DMS79 (cell line): ENCODE measurements at places on chromosomes 5 and 9.
A peak's percentile ranks its signal among the peaks of the same experiment; 100 is the strongest.

DNA sequence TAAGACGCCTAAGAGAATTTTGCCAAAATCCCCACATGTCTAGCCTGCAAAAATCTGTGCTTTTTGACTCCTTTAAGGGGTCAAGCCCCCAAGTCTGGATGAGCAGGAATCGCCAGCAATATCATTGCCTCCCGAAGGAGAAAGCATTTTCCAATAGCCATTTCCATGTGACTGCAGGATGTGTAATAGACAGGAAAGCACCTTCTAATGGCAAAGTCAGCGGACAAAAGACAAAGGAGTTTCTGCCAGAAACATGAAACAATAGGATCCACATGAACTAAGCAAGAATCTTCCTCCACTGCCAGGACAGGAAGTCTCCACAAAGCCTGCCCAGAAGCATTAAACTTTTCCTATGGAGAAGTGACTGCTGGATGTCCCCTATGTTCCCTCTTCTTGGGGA, 177.1 kb upstream of the PCSK5 start:
- DNase-seq = no peak

DNA sequence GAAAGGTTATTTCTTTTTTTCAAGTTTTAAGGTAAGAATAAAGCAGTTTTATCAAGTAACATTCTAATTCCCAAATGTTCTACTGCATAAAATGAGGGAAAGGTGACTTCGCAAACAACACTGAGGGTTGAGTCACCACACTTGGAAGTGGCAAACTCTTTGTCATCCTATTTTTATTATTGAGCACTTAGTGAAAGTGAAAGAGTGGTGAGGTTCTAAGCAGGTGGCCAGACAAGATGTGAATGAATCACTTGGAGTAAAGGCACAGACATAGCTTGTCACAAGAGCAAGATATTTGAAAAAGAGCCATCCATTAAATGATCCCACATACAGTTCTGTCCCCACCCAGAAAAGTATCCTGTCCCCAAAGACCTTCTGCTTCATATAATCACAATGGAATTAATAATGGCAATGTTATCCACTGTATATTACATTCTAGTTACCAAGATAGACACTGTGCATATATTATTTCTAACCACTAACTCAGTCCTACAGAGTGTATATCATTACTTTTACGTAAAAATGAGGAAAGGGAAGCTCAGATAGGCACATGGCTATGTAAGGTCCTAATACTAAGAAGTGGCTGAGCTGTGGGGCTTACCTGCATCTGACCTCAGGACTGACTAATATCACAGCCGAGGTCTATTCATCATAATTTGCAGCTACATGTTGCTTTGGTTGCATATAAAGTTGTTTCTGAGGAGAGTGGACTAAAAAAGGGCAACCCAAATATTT, 730.4 kb upstream of the MEF2C start:
- DNase-seq = no peak

DNA sequence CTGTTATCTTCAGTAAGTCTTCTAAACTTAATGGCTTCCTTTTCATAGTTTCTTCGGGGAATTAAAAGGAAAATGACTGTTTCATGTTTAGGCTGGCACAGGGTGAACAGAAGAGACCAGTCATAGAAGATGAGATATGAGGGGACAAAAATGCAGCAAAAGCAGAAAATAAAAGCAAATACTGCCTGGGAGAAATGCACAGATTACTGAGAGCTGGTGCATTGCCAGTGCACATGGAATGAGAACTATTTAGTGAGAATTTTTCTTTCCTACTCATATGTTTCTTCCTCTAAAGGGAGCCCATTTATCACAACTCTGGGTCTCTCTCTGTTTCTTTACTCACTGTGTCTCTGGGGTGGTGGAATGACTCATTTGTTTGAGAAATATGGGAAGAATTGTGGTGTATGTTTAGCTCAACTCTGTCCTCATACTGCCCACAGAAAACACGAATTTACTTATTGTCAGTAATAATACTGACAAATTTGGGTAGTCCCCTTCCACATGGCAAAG, 25.9 kb upstream of the ANKRD55 start:
- no peak for DNase-seq

- DNase-seq = no peak
These were observed 44.8 kb downstream of the ANXA2R start for GRCh38 chr5:42995360-42995751.

GRCh38 chr5:156186760-156187159, 140.2 kb upstream of the SGCD start:
- DNase-seq = no peak

GRCh38 chr5:55636683-55637082, 75.4 kb downstream of the SLC38A9 start:
- no peak for DNase-seq

GRCh38 chr5:1409381-1410110, 35.7 kb downstream of the SLC6A3 start:
- no peak for DNase-seq

- DNase-seq = no peak
These were observed 557.9 kb downstream of the CTNND2 start for GRCh38 chr5:11346336-11346735.

DNA sequence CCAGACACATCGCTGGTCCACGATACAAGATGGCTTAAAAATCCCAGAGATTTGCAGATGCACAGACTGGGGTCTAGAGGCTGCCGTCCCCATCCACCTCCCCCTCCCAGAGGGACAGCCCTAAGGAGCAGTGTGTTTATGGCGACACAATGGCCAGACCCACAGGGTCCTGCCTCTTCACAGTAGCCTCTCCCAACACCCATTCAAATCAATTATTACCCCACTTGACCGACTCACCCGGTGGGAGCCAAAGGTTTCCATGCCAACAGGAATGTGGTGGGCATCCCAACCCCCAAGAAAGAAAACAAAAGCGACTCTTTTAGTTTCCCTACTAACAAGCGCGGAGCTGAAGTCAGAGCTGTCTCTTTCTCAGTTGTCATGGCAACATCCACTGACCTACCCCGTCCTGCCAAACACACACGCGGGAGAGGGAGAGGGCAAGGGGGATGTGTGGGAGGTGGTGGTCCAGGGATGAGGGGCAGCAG, 209.0 kb downstream of the TTLL11 start:
- DNase-seq = peak; percentile 54

- no peak for DNase-seq
These were observed 156.4 kb downstream of the DAB2IP start for GRCh38 chr9:121807823-121808278.

- DNase-seq = no peak
These were observed 1.1 kb upstream of the TENT4A start for GRCh38 chr5:6712142-6712576.

GRCh38 chr5:63686938-63687337, 275.3 kb downstream of the HTR1A start:
- no peak for DNase-seq

GRCh38 chr9:8769153-8769552, 969.6 kb upstream of the DMAC1 start:
- no peak for DNase-seq

GRCh38 chr9:120718316-120718715, 4.0 kb upstream of the MEGF9 start:
- no peak for DNase-seq

- DNase-seq = no peak
These were observed 47.7 kb upstream of the TMC1 start for GRCh38 chr9:72473474-72474261.

DNA sequence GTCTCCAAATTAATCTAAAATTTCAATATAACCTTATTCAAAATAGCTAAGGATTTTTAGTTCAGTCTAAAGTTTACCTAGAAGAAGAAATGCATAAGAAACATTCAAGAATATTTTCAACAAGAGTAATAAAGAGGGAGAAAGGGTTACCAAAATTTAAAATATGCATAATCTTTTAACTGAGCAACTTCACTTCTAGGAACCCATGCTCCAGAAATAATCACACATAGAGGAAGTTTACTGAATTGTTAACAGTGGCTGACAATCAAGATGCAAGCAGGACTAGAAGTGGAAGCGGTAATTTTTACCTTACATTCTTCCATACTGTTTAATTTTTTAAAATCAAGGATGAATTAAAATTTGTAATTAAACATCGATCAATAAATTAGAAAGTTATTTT, 1.9 kb downstream of the PJA2 start:
- DNase-seq = no peak

GRCh38 chr5:68189613-68190012, 25.9 kb upstream of the PIK3R1 start:
- no peak for DNase-seq

GRCh38 chr5:176736931-176737745, 73.2 kb upstream of the UNC5A start:
- no peak for DNase-seq

DNA sequence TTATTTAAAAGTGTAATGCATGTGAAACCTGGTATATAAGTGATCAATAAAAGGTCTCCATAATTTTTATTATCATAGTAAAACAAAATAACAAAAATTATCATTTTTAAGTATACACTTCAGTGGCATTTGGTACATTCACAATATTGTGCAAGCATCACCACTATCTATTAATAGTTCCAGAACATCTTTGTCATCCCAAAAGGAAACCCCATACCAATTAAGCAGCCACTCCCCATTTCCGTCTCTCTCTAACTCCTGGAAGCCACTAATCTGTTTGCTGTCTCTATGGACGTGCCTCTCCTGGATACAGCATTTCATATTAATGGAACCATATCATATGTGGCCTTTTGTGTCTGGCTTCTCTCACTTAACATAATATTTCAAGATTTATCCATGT, 7.6 kb downstream of the OLFML2A start:
- DNase-seq = no peak
